Sciatic nerve (tissue), 2 donors: ENCODE measurements at places on chromosomes 2 and 18. TPM values are rescaled to one million over a fixed set of nuclear protein-coding genes. Genes with fewer than 3 reads are reported as not detected.
A peak's percentile ranks its signal among the peaks of the same experiment; 100 is the strongest.

GRCh38 chr18:137327-137726 is 21.0 kb upstream of the USP14 start:
- DNase-seq: no peak

DNA sequence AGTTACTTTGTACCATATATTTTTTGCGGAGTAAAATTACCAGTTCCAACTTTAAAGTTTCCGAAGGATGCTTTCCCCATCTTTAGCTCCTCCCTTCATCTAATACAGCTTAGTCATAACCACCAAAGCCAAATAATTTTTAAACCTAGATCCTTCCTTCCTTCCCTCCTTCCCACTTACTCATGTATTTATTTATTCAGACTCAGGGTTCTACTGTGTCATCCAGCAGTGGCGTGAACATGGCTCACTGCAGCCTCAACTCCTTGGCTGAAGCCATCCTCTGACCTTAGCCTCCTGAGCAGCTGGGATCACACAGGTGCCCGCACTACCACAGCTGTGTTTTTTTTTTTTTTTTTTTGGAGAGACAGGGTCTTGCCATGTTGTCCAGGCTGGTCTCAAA is 4.4 kb downstream of the LPIN2 start:
- no peak for DNase-seq

DNA sequence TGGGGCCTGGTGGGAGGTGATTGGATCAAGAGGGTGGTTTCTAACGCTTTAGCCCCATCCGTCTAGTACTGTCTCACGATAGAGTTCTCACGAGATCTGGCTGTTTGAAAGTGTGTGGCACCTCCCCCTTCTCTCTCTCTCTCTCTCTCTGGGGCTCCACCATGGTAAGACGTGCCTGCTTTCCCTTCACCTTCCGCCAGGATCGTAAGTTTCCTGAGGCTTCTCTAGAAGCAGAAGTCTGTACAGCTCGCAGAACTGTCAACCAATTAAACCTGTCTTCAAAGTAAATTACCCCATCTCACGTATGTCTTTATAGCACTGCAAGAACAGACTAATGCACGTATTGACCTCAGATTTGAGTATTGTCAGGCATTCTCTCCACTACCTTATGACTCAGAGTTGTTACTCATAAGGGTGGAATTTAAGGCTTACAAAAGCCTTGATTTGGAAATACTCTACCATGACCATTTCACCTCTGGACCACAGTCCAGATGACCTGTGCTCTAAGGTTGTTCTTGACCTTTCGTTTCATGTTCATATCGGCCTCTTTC is 99.5 kb upstream of the AGAP1 start:
- DNase-seq: no peak

GRCh38 chr2:73830871-73831401 is 2.2 kb downstream of the STAMBP start:
- no peak for DNase-seq

DNA sequence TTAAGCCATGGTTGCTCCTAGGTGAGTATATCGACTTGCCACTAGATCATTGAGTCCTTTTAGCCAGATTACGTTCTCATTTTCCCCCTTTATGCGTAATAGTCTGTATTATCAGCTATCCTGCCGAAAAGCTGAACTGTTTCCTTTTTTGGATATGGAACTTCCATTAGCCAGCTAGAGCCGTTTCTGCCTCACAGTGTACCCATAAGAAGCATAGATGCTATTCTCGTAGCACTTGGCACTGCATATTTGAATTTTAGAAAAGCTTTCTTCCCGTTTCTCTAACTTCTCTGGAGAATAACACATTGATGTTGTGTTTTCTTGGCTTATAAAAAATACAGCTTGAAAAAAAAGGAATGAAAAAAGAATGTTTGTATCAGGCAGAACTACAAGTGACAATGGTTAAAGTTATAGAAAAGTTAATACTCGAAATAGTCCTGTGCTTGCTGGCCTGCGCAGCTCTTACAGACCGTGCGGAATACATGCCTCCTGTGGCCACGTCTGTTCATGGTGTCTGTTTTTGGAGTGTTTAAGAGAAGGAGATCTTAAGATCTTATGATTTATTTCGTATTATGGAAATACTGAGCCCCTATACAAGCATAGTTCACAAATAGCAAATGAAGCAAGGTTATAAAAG is 710 bp downstream of the DUSP19 start:
- no peak for DNase-seq

DNA sequence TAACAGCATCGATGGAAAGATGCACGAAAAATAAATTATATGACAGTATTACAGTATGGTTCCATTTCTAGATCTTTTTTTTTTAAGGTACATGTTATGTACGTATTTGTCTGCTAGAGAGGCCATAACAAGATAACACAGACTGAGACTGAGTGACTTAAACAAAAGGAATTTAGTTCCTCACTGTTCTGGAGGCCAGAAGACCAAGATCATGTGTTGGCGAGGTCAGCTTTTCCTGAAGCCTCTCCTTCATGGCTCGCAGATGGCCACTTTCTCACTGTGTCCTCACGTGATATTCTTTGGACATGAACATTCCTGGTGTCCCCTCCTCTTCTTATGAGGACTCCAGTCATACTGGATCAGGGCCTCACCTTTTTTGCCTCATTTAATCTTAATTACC is 177.4 kb downstream of the CAPN13 start:
- no peak for DNase-seq

DNA sequence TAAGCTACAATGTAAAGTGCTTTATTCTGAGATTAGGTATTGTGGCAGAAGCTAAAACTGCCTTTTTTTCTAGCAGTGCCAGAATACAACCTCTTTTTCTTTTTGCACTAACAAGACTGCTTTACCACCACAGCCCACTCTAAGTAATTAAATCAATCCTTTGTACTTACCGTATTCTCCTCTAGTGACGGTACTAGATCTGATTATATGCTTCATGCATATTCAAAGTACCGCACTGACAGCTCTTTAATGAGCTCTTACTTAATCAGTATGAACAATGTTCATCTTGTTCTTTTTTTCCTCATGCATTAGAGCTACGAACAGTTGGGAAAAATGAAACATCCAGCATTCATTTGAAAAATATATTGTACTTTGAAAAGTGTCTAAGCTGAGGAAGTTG is 16.1 kb upstream of the OTX1 start:
- no peak for DNase-seq

DNA sequence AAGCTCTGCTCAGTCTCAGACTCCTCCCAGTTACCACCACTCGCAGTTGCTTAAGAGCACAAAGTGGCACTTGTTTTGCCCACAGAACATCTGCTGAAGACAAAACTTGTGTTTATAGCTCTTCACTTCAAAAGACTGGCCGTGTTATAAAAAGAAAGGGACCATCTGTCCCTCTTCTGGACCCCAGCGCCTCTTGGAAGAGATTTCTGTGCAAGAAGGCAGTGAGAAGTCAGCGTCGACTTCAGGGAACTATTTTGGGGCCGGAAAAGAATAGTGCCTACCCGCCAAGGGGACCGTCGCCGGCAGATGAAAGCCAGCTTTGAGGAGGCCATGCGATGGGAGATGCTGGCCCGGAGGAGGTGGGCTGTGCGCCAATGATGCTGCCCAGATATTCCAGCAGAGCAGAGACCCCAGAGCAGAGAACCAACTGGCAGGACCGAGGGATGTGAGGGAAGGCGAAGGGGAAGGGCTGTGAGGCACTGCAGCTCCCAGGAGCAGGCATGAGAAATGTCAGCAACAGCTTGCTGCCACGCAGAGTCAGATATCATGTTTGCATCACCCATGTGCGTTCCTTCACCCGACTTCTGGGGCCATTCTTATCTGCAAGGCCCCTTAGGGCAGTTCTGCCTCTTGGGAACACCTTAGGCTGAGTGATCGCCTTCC is 270.9 kb downstream of the ATAD2B start:
- no peak for DNase-seq

DNA sequence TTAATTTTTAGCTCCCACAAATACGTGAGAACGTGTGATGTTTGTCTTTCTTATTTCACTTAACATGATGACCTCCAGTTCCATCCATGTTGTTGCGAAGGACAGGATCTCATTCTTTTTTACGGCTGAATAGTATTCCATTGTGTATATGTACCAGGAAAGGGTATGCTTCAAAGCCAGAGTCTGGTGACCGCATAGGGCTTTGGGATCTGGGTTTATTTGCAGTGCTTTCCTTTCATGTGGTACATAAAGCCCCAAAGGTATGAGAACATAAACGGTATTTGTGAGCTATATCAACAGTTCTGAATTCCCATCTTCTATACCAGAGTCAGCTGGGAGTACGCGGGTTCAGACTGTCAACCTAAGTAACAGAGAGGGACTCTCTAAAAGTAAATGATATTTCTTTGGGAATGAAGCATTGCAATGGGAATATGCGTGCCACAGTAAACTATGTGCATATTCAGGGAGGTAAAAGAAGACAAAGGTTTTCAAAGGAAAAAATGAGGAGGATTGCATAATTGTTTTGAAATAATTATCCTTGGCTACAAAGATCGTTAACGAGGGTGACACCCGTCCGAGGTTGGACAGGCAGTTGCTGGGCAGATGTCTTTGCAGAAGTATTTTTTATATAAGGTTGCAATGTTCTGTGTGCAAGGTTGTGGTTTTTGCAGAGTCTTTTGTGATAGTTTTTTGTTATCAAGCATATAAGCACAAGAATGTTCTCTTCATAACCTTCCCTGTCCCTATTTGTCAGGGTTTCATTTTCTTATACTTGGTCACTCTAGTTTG is 24.4 kb downstream of the CRYGD start:
- no peak for DNase-seq

GRCh38 chr2:146950911-146951310 is 893.9 kb upstream of the ACVR2A start:
- DNase-seq: no peak

DNA sequence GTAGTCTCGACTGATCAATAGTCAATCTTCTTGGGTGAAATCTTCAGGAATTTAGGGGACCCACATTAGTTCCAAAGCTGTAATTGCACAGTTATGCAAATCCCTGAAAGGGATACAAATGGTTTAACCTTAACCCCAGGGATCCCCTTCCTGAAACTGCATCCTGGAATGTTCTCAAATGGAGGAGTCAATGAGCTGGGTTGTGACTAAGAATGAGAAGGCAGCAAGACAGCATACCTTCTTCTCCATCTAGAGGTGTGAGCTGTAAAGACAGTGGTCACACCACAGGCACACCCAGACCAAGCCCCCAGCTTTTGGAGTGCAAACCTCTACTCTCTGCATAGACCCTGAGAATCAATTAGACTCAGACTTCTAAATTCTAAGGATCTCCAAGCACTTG is 164.7 kb upstream of the MEIS1 start:
- DNase-seq: no peak

GRCh38 chr2:197359859-197360258 is 49.3 kb upstream of the ANKRD44 start:
- DNase-seq: no peak

- no peak for DNase-seq
These were observed 78.8 kb downstream of the VWC2L start for GRCh38 chr2:214489702-214490101.

GRCh38 chr2:71710367-71711132 is 257.2 kb downstream of the DYSF start:
- peak; percentile 64 for DNase-seq

DNA sequence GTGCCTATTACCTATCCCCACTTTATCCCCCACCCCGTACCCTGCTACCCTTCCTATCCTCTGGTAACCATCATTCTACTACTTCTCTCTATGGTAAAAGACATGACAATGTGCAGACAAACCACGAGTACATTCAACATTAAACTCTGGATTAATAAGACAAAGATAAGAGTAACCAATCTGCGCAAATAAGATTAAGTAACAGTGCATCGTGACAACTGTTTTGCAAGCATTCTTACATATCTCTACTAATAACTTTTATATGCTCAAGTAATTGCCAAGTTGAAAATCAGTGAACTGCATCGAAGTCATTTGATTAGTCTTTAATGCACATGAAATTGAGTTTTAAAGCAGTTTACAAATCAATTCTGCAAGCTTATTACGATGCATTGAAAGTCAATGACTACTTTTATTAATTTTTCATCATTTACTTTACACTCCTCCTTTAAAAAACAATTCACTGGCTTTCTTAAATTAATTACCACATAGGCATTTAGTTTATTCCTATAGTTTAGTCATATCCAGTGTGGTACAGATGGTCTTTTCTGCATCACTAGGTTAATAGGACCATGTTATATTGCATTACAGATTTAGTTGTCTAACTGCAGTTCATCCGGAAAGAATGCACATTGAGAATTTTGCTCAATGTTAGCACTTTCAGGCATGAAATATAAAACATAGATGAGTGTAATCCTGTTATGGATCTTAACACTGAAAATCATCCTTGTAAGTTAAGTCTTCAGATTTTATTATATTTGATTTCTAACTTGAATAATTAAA is 178.1 kb downstream of the GCA start:
- no peak for DNase-seq

DNA sequence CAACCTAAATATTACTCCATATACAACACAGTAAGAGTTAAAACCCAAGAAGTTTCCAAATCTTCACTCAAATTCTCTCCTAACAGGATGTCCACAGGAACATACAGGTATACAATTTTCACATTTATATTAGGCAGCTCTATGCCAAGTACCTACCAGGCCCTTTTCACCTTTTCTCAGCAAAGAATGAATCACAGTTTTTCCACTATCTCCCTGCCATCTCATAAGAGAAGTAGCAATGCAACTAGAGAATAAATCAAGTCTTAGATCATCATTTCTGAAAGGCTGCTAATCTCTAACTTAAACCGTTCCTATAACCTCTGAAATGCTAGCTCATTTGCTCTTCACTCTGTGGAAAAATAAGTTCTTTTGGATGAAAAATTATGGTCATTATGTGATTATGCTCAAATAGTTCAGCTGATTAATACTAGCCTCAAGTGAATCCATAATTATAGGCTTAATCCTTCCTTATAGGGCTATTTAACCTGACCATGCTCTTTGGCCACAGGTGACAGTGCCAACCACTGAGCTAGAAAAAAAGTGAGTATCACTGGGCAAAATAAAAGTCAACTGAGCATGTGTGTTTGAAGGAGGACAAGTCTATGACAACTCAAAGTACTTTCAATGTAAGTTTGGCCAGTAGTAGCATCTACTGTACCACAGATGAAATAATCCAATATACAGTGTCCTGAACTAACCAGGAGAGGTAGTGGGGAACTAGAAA is 79.7 kb downstream of the COBLL1 start:
- DNase-seq: no peak

The IL36A gene
- total RNA-seq: not detected

The ACADL gene
- total RNA-seq: 32.4 TPM

The MYOM1 gene
- total RNA-seq: 19.9 TPM

The DOK1 gene
- 17.3 TPM for total RNA-seq

The GALNT5 gene
- 0.80 TPM for total RNA-seq

The GPBAR1 gene
- total RNA-seq: 0.94 TPM

The DCAF17 gene
- 24.0 TPM for total RNA-seq
